CD4-positive, CD25-positive, alpha-beta regulatory T cell (primary cell): ENCODE measurements at places on chromosomes 16 and 17.
A peak's percentile ranks its signal among the peaks of the same experiment; 100 is the strongest.

DNA sequence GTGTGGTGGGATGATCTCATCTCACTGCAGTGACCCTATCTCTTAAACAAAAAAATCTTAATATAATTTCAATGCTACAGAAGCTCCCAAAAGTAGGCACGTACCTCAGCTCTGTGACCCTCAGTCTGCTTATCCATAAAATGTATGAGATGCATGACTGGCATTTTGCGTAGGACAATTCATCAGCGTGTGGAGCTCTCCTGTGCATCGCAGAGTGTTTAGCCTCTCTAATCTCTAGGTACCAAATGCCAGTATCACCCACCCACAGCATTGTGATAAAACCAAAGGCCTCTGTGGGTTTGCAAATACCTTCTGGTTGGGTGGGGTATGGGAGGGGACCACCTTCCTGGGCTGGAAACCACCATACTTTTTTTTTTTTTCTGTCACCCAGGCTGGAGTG, 19.0 kb upstream of the TUBG2 start:
- no peaks in the 10 kb centered on the region for H3K36me3 ChIP-seq
- no peak overlapping the region for H3K27ac ChIP-seq
- DNase-seq = no peak
- no peaks in the 10 kb centered on the region for H3K27me3 ChIP-seq

GRCh38 chr16:496097-496886, 31.2 kb upstream of the CAPN15 start:
- H3K27ac ChIP-seq = no peak overlapping the region
- H3K4me1 ChIP-seq = no peaks in the 10 kb centered on the region
- no peak for DNase-seq
- H3K4me3 ChIP-seq = no peak overlapping the region

GRCh38 chr17:42566215-42566882, 551 bp upstream of the MLX start:
- H3K4me3 ChIP-seq = peak overlapping the region; percentile 7
- peaks cover 56% of the 10 kb centered on the region for H3K4me1 ChIP-seq
- no peak for DNase-seq
- H3K27ac ChIP-seq = peak overlapping the region; percentile 89

DNA sequence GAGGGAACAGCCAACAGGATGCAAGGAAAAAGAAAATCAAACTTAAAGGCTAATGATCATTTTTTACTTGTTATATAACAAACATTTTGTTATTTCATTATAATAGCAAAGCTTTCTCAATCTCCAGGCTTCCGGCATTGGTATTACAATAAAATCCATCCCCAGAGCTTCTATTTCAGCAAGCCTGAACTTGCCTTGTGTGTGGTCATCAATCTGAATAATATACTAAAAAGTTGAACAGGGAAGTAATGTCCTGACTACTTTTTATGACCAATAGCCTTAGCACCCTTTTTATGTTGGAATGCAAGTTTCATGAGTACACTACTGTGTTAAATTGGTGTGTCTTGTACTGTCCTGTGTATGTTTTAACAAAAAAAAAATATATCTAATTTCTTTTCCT, 27.1 kb upstream of the VWA3A start:
- H3K36me3 ChIP-seq = peaks cover 4% of the 10 kb centered on the region
- no peaks in the 10 kb centered on the region for H3K27me3 ChIP-seq
- DNase-seq = no peak
